ENCODE measurements at places on chromosomes 6 and 20.
A peak's percentile ranks its signal among the peaks of the same experiment; 100 is the strongest.

- no peak for DNase-seq
Measured at GRCh38 chr6:106162921-106163320, 76.8 kb downstream of the PRDM1 start.

GRCh38 chr6:84967389-84967788 lies 203.0 kb upstream of the TBX18 start:
- DNase-seq, result no peak

DNA sequence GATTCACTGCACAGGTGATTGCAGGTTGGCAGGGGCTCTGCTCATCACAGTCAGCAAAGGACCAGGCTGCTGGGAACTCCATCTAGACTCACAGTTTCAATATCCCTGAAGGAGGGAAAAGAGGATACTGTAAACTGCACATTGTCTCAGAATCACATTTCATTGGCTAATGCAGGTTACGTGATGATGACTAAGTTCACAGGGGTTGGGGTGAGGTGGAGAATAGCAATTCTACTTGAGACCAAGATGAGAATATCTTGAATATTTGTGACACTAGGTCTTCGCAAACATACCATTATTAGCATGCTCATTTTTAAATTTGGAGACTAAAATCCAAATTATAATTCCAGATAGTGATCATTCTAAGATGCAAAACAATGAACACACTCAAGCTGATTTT lies 208.5 kb upstream of the CITED2 start:
- no peak for DNase-seq

DNA sequence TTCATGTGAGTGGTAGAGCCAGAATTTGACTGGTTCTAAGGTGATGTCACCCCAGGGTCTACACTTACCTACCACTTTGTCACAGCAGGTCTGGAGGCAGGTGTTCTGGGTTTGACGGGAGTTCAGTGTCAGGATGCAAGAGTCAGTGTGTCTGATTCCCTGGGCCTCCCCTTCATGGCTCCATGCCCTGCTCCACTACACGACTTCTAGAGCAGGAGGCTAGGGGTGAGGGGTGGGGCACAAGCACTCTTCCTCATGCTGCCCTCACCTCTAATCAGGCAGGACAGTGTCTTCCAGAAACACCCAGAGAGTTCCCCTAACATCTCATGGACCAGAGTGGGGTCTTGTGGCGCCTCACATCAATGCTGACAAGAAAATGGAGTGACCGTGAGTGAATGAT lies 118.2 kb downstream of the CDC5L start:
- no peak for DNase-seq

- no peak for DNase-seq
Measured at GRCh38 chr6:164344801-164345291, 930.3 kb downstream of the QKI start.

DNA sequence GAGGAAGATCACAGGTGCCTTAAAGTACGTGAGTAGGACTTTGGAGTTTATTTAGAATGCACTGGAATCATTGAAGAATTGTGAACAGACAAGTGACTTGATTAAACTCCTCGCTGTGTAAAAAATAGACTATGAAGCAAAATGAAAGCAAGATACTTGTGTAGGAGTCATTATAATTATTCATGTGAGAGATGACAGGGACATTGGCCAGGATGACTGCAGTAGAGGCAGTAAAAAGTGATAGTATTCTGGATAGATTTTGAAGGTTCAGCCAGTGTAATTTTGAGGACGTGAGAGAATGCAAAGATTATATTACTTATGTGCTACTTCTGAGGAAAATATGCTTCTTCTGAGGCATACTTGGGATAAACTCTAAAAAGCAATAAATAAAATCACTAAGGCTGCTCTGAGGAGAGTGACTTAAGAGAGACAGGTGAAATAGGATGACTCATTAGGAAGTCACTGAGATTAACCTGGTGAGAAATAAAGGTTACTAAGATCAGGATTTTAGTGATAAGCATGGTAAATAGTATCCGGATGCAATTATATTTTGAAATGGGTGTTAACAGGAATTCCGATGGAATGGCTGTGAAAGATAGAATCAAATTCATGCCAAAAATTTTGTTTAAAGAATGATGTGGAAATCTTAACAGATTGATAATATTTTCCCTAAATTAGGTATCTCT lies 202.0 kb downstream of the CENPW start:
- no peak for DNase-seq

GRCh38 chr20:49276161-49276960 lies 1.5 kb downstream of the ZNFX1 start:
- peak; percentile 49 for DNase-seq

- DNase-seq, result peak; percentile 93
Measured at GRCh38 chr20:46406986-46407670, 713 bp upstream of the ELMO2 start.

DNA sequence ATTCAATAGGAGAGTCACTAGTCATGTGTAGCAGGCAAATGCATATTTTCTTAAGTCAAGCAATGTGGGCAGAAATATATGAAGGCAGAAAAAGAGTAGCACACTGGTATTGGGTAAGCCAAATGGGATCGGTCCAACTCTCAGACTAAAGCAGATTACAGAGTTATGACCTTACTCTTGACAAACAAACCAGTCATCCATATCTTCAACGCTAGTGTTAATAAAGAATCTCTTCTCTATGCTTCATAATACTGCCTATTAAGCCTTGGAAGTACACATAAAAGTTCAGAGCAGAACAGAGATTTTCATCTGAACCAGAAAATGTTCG lies 320.2 kb upstream of the JARID2 start:
- no peak for DNase-seq

- DNase-seq, result no peak
Measured at GRCh38 chr6:156796627-156797026, 19.4 kb downstream of the ARID1B start.

DNA sequence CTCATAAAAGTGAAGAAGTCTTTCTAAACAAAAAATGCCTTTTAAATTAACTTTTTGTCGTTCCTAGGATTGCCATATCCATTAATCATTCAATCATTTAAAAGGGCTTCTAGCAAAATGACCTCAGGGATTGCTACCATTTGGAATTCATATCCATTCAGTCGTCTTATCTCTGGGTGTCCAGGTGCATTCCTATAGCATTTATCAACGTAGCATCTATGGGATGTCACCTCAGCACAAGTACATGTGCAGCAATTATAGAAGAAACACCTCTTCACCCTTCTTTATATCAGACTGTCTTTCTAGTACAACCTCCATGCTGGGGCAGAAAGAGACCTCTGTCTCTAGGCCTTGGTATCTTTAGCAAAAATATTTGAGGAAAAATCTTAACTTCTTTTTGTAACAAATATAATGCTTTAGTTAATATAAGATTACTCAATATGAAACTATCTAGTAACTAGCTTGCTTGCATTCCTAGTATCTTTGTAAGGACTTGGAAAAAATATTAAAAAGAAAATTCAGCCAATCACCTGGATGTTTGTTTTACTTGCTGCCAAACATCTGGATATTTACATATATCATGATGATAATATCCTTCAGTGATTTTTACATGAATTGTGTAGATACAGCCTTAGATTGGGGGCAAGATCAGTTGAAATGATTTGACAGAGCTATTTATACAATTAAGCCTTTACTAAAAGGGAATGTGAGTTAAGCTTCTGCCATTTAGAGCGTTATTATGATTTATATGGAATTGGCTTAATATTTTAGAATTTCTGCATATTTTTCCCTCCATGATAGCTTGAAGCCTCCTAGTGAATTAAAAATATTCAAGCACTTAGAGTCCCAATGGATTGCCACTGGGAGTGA lies 356.8 kb downstream of the HDGFL1 start:
- DNase-seq, result no peak

GRCh38 chr6:78489874-78490273 lies 377.5 kb upstream of the IRAK1BP1 start:
- no peak for DNase-seq

DNA sequence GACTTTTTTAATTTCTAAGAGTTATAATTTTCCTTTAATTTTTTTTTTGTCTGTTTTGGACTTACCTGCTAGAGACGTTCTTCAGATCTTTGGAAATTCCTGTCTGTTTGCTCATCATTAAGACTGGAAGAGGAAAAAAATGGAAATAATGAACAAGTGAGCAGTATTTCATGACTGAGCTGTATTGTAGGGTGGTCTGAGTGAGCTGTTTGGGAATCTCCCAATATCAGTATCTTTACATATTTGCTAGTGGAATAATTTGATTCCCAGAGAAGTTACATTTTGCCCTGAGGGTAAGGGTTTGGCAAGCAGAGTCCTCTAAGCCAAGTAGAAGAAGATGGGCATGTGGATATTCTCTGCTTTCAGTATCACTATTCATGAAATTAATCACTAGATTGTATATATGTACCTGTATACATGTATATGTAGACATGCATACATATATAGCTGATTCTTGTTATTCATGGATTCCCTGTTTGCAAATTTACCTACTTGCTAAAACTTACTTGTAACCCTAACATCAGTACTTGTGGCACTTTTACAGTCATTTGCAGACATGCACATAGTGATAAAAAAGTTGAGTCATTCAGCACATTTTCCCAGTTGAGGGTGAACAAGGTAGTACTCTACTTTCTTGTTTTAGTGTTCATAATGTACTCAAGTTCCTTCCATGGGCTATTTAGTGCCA lies 13.5 kb downstream of the ZC2HC1B start:
- DNase-seq, result no peak

- no peak for DNase-seq
Measured at GRCh38 chr6:41408982-41409381, 73.6 kb downstream of the NCR2 start.

DNA sequence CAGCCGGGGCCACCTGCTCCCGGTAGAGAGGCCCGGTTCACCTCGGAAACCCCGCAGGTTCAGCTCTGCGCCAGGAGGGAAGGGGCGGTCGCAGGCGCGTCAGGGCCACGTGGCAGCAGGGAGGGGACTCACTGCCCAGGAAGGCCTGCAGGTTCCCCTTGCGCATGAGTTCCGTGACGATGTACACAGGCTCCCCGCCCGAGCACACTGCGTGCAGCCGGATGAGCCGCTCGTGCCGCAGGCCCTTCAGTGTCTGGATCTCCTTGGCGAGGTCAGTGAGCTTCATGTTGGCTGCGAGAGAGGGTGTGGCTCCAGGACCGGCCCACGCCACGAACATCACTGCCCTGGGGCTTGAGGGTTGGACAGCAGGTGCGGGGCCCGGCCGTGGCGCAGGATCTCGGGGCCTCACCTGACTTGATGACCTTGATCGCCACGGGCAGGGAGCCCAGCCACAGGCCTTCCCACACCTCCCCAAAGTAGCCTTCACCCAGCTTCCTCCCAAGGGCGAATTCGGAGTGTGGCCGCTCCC lies 4.9 kb upstream of the PTK6 start:
- DNase-seq, result no peak

DNA sequence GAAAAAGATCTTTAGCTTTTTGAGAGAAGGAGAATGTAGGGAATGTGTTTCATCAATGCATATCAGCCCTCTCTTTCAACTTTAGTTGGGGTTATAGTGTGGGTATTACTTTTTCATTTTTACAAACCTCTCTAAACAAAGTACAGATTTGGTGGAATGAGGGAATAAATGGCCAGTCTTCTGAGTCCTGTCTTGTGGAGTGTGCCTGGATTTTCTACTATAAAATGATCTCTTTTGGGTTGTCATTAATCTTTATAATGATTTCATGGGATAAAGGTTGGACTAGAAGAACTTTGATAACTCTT lies 209.3 kb downstream of the RNF144B start:
- DNase-seq, result no peak

DNA sequence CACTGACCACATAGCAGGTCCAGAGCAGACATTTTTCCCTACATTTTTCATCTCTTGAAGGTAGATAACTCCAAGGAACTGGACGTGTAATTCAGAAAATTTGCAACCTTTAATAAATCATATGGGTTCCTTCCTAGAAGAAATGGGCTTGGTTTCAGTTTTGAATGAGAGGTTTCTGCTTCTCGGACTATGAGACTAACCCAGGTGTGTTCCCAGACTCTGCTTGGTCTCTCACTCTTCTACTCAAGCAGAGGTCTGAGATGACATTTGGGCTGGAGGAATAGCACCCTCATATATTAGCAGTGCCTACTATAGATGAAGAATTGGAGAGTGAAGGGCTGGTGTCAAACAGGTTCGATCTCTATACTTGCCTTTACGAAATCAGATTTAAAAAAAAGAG lies 231.2 kb downstream of the DOK5 start:
- DNase-seq, result no peak

GRCh38 chr6:111484633-111484930 lies 1.6 kb upstream of the REV3L start:
- DNase-seq, result no peak

- no peak for DNase-seq
Measured at GRCh38 chr20:6126846-6127245, 4.0 kb upstream of the FERMT1 start.

DNA sequence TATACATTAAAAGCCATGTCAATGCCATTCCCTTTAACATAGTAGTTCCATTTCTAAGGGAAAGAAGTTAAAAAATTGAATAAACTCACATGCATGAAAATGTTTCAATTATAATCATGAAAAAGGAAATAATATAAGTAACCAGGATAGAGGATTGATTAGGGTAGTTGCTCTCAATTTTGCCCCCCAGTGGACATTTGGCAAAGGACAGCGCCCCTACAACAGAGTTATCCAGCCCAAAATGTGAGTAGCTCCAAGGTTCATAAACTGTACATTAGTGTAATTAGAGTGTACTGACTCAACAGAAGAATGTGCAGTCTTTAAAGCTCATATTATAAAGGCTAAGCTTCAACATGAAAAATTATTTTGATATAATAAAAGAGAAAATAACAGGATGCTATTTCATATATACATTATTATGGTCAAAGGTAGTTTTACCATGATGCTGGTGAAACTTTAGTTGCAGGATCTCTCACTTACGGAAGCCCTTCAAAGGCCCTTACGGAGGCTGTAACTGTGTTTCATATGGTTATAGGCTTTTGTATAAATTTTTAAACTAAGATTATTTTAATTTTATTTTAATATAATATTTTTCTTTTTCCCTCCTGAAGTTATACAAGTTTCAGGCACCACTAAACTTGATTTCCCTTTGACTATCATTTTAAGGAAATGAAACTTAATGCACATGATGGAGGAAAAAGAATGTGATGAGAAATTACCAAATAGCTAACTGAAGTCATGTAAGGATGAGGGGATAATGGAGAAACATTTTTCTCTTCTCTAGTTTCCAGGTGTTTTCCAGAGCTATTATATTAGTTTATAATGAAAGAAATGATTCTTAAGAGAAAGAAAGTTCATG lies 403.6 kb downstream of the PLCB1 start:
- no peak for DNase-seq

- DNase-seq, result no peak
Measured at GRCh38 chr6:100103931-100104330, 109.9 kb upstream of the MCHR2 start.

DNA sequence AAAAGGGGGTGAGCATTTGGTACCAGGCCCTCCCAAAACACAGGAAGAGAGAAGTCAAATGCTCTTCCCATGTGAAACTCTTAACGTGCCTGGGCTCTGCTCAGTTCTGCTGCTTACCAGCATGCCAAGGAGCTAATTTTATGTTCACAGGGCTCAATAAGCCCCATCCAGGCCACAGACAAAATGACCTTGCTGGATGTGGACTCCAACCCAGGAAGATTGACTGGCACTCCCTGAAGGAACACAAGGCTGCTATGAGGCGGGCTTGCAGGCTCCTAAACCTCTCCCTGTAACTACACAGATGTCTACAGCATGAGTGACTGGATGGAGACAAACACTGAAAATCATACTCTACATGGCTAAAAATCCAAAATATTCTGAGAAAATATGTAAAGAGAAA lies 50.6 kb downstream of the CHD6 start:
- DNase-seq, result no peak

GRCh38 chr20:33925867-33926266 lies 67.8 kb upstream of the RALY start:
- no peak for DNase-seq

GRCh38 chr6:89067796-89068195 lies 12.8 kb upstream of the PNRC1 start:
- DNase-seq, result no peak

GRCh38 chr6:126721581-126722160 lies 381.8 kb downstream of the CENPW start:
- DNase-seq, result no peak
